ENCODE measurements at places on chromosomes 7 and 10.

DNA sequence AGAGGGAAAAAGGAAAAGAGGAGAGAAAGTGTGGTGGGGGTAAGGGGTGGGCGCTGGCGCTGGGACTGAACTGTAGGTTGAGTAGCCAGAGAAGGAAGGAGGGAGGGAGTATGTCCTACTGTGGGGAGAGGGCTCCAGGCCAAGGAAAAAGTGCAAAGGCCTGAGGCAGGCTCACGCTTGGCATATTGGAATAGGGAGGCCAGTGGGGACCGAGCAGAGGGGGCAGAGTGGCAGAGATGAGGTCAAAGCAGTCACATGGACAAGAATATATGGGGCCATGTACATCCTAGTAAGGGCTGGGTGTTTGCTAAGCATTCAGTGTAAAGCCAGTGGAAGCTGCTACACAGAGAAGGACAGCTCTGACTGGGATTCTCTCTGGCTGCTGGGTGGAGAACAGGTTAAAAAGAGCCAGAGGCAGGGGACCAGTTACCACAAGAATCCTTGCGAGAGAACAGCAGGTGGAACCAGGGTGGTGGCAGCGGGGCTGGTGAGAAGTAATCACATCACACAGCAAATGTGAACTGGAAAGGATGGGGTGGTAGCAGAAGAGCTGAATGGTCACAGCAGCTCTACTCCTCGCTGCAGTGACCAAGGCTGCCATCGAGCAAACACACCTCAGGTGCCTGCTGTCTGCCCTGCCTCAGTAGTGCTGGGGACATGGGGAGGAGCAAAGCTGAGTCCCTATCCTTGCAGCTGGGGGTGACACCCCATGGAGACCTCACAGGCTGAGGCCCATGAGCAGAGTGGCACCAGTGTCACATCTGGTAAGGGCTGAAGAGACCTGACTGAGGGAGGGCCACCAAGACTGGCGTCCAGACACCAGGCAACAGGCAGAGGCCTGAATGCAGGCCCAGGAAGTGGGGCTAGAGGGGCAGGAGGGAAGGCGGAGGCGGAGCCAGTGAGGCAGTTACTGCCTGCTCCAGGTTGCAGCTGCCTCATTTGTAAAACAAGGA, 39.5 kb downstream of the FAM53B start:
- peaks cover 99% of the 10 kb centered on the region for H3K4me1 ChIP-seq
- no peak overlapping the region for H3K4me3 ChIP-seq
- peaks cover 68% of the 10 kb centered on the region for H3K36me3 ChIP-seq
- no peaks in the 10 kb centered on the region for H3K27me3 ChIP-seq
- no peak for DNase-seq

GRCh38 chr7:16399265-16399831, 22.0 kb downstream of the CRPPA start:
- peaks cover 20% of the 10 kb centered on the region for H3K36me3 ChIP-seq
- no peak overlapping the region for H3K27ac ChIP-seq
- DNase-seq: no peak
- H3K27me3 ChIP-seq: no peaks in the 10 kb centered on the region
- no peak overlapping the region for H3K4me3 ChIP-seq

GRCh38 chr7:50627824-50628361, 62.7 kb upstream of the DDC start:
- no peaks in the 10 kb centered on the region for H3K36me3 ChIP-seq
- peaks cover 14% of the 10 kb centered on the region for H3K4me1 ChIP-seq
- no peaks in the 10 kb centered on the region for H3K27me3 ChIP-seq
- no peak overlapping the region for H3K4me3 ChIP-seq
- DNase-seq: no peak

GRCh38 chr10:51642581-51642980, 56.8 kb downstream of the CSTF2T start:
- no peaks in the 10 kb centered on the region for H3K27me3 ChIP-seq
- H3K36me3 ChIP-seq: no peaks in the 10 kb centered on the region
- no peak for DNase-seq

- H3K4me3 ChIP-seq: no peak overlapping the region
Measured at GRCh38 chr7:37068902-37069301, 344.6 kb upstream of the AOAH start.

- peaks cover 58% of the 10 kb centered on the region for H3K36me3 ChIP-seq
- no peaks in the 10 kb centered on the region for H3K27me3 ChIP-seq
- DNase-seq: no peak
- H3K4me3 ChIP-seq: peak overlapping the region; percentile 42
- peaks cover 32% of the 10 kb centered on the region for H3K4me1 ChIP-seq
Measured at GRCh38 chr10:35554461-35555056, 50.6 kb upstream of the GJD4 start.

- no peaks in the 10 kb centered on the region for H3K36me3 ChIP-seq
- H3K27me3 ChIP-seq: peaks cover 16% of the 10 kb centered on the region
- H3K4me1 ChIP-seq: no peaks in the 10 kb centered on the region
- no peak for DNase-seq
- no peak overlapping the region for H3K27ac ChIP-seq
- no peak overlapping the region for H3K4me3 ChIP-seq
Measured at GRCh38 chr10:113933894-113934532, 79.6 kb downstream of the NHLRC2 start.

- no peak overlapping the region for H3K27ac ChIP-seq
- H3K4me1 ChIP-seq: peaks cover 3% of the 10 kb centered on the region
- H3K36me3 ChIP-seq: no peaks in the 10 kb centered on the region
- H3K27me3 ChIP-seq: no peaks in the 10 kb centered on the region
- H3K4me3 ChIP-seq: no peak overlapping the region
Measured at GRCh38 chr10:79375321-79376077, 28.2 kb downstream of the PPIF start.

- H3K4me3 ChIP-seq: no peak overlapping the region
- no peak overlapping the region for H3K27ac ChIP-seq
- no peaks in the 10 kb centered on the region for H3K4me1 ChIP-seq
- no peak for DNase-seq
- no peaks in the 10 kb centered on the region for H3K36me3 ChIP-seq
Measured at GRCh38 chr10:113506476-113506875, 46.4 kb upstream of the HABP2 start.

- H3K27me3 ChIP-seq: peaks cover 33% of the 10 kb centered on the region
- H3K36me3 ChIP-seq: no peaks in the 10 kb centered on the region
- peaks cover 9% of the 10 kb centered on the region for H3K4me1 ChIP-seq
Measured at GRCh38 chr10:78406648-78407008, 373.0 kb downstream of the RPS24 start.

- H3K4me3 ChIP-seq: no peak overlapping the region
- H3K27ac ChIP-seq: no peak overlapping the region
- H3K27me3 ChIP-seq: no peaks in the 10 kb centered on the region
- no peaks in the 10 kb centered on the region for H3K36me3 ChIP-seq
- no peak for DNase-seq
Measured at GRCh38 chr10:77348082-77348481, 289.5 kb downstream of the KCNMA1 start.

GRCh38 chr10:22634093-22634492, 80.3 kb downstream of the PIP4K2A start:
- H3K27me3 ChIP-seq: no peaks in the 10 kb centered on the region
- no peak for DNase-seq
- H3K4me3 ChIP-seq: no peak overlapping the region
- H3K4me1 ChIP-seq: peaks cover 95% of the 10 kb centered on the region
- peak overlapping the region; percentile 86 for H3K27ac ChIP-seq
- peaks cover 10% of the 10 kb centered on the region for H3K36me3 ChIP-seq

- H3K36me3 ChIP-seq: no peaks in the 10 kb centered on the region
- no peak for DNase-seq
- no peak overlapping the region for H3K27ac ChIP-seq
- no peak overlapping the region for H3K4me3 ChIP-seq
- peaks cover 10% of the 10 kb centered on the region for H3K4me1 ChIP-seq
- H3K27me3 ChIP-seq: no peaks in the 10 kb centered on the region
Measured at GRCh38 chr7:144386741-144387140, 16.8 kb downstream of the NOBOX start.

- H3K27ac ChIP-seq: peak overlapping the region; percentile 65
- DNase-seq: no peak
- no peak overlapping the region for H3K4me3 ChIP-seq
- H3K36me3 ChIP-seq: peaks cover 83% of the 10 kb centered on the region
- H3K27me3 ChIP-seq: no peaks in the 10 kb centered on the region
Measured at GRCh38 chr7:43639858-43640491, 57.1 kb downstream of the STK17A start.

DNA sequence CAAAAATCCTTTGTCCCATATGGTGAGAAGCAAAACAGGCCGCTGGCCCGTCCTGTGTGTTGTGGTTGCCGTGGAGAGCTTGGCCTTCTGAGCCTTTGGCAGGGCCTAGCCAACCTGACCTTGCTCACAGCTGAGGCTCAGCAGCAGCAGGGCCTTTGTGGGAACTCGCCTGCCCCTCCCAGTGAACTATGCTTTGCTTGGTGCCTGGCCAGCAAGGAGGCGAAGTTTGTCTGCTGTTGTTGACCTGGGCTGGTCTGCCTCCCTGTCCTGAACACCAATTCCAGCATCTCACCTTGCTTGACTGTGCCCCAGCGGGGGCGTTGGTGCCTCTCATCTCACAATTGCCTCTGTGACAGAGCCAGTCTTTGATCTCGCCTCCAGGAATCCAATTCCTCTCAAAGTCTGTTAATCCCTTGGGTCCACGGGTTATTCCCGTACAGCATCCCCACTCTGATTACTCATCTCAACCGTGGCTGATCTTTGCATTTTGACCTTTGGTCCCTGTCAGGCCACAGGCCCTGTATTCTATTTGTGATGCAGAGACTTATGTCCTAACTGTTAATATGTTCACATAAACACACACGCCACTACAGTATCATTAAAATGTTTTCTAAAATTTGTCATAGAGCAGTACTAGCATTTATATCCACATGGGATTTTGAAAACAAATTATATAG, 22.6 kb downstream of the EPDR1 start:
- H3K36me3 ChIP-seq: no peaks in the 10 kb centered on the region
- no peaks in the 10 kb centered on the region for H3K4me1 ChIP-seq
- no peak overlapping the region for H3K27ac ChIP-seq
- no peak for DNase-seq

DNA sequence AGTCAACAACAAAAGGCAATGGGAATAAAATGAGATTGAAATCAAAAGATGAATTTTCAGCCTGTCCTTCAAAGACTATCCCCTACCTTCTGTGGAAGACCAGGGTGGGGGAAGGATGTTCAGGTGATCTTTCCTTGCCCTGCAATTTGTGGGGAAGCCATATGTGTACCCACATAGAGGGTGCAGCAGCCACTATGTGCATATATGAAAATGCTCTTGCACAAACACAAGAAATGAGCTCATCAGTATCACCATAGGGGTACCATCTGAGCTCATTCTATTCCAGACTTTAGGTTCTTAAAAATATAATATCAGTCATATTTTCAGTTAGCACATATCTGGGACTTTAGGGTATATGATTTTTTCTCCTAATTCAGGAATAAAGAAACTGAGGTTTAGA, 17.7 kb downstream of the GIMAP5 start:
- peaks cover 8% of the 10 kb centered on the region for H3K27me3 ChIP-seq
- no peak overlapping the region for H3K4me3 ChIP-seq
- H3K4me1 ChIP-seq: peaks cover 4% of the 10 kb centered on the region
- no peak for DNase-seq

- no peak for DNase-seq
- peaks cover 26% of the 10 kb centered on the region for H3K4me1 ChIP-seq
- peaks cover 11% of the 10 kb centered on the region for H3K36me3 ChIP-seq
- no peak overlapping the region for H3K4me3 ChIP-seq
- no peaks in the 10 kb centered on the region for H3K27me3 ChIP-seq
- H3K27ac ChIP-seq: no peak overlapping the region
Measured at GRCh38 chr7:87148332-87148955, 3.8 kb upstream of the DMTF1 start.

DNA sequence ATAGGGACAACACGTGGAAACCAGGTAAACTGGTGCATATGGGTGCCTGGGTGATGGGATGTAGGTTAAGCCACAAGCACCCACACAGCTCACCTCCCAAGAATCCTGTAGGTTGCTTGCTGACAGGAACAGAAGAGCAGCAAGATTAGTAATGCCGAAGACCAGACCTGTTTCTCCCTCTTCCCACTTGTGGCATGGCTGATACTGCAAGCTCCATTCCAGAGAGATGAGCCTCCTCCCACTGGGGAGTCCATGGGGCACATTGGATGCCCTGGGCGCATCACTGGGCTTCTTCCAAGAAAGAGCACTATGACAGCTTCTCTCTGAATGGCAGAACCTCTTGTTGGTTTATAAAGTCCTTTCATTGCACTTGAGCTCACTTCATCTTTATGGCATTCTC, 44.4 kb upstream of the LOXL4 start:
- no peaks in the 10 kb centered on the region for H3K36me3 ChIP-seq
- no peak overlapping the region for H3K27ac ChIP-seq
- no peak overlapping the region for H3K4me3 ChIP-seq
- peaks cover 19% of the 10 kb centered on the region for H3K27me3 ChIP-seq
- DNase-seq: no peak

DNA sequence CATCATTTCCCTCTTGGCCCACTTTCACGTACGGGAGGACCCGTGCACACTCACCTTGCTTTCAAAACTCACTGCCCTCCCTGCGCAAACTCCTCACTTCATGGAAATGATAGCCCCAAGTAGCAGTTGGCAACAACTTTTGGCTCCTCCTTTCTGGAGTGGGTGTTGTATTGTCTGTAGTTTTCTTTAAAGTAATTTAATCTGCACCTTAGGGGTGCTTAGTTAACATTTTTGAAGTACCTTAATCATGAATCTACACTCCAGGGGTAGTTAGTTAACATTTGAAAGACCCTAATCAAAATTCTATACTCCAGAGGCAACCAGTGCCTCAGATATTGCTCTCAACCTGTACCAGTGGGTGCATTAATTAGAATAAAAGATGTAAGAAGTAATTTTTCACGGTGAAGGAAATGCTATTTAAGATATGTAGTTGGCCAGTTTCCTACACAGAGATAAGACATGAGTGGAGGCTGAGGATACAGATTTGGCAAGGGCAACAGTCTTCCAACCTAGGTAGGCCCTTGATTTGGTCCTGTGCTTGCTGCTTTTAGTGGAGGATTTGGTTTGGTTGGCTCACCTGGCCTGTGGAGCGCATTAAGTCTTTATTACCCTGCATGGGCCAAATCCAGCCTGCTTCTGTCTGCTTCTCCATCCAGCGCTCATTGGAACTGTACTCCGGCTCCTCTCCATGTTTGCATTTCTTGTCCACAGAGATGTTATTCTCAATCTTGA, 93.0 kb downstream of the EXOC4 start:
- peaks cover 69% of the 10 kb centered on the region for H3K36me3 ChIP-seq
- no peak overlapping the region for H3K4me3 ChIP-seq
- DNase-seq: no peak

DNA sequence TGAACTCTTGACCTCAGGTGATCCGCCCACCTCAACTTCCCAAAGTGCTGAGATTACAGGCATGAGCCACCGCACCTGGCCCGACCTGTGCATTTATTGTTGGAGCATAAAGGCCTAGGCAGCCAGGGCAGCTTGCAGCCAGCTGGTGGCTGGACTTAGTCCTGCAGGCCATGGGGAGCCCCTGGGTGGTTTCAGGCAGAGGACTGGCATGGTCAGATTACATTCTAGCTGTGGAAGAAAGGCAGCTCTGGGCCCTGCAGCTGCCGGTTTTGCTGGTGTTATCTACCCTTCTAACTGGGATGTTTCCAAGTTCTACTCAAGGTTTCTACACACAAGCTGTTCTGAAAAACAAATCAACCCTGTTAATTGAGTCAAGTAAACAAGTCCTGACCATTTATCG, 22.7 kb upstream of the MKRN1 start:
- no peaks in the 10 kb centered on the region for H3K36me3 ChIP-seq
- H3K4me3 ChIP-seq: no peak overlapping the region
- DNase-seq: no peak
- H3K4me1 ChIP-seq: no peaks in the 10 kb centered on the region
- peaks cover 5% of the 10 kb centered on the region for H3K27me3 ChIP-seq

- no peak overlapping the region for H3K4me3 ChIP-seq
- no peaks in the 10 kb centered on the region for H3K4me1 ChIP-seq
- no peak for DNase-seq
- H3K36me3 ChIP-seq: no peaks in the 10 kb centered on the region
Measured at GRCh38 chr7:2681929-2682799, 5.8 kb upstream of the AMZ1 start.
